Fibroblast of skin of scalp (primary cell): ENCODE measurements at places on chromosomes 12 and 14.

DNA sequence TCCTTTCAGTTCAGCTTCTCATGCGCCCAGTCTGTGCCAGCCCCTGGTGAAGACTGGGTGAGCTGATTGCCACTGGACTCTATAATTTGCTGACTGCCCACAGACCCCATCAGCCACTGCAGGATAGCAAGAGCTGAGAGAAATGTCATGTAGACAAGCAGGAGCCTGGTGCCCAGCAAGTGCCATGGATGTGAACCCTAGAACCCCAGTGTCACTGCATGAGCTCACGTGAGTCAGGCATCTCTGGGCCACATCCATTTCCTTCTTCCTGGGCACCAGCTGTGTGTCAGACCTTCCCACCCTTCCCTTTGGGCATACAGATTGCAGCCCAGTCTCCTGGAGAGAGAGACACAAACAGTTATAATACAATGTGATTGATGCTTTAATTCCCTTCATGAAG, 73.8 kb downstream of the NTF3 start:
- DNase-seq = no peak

- DNase-seq = no peak
Observed at GRCh38 chr12:102475355-102475754, 5.0 kb downstream of the IGF1 start.

DNA sequence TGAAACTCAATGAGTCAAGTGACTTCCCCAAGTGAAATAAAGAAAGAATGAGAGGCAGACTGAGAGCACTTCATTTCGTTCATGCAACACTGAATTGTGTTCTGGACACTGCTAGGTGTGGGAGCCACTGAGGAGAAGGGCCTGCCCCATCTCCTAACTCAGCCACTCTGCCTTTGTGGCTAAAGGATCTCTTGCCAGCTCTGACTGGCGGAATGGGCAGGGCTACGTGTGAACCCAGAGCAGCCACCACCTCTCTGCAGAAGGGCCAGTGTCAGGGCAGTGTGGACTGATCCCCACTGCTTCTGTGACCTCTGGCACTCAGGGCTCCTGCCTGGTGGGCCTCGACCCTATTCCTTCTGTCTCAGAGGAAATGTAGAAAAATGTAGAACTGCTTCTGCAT, 46.5 kb upstream of the GZMB start:
- no peak for DNase-seq

DNA sequence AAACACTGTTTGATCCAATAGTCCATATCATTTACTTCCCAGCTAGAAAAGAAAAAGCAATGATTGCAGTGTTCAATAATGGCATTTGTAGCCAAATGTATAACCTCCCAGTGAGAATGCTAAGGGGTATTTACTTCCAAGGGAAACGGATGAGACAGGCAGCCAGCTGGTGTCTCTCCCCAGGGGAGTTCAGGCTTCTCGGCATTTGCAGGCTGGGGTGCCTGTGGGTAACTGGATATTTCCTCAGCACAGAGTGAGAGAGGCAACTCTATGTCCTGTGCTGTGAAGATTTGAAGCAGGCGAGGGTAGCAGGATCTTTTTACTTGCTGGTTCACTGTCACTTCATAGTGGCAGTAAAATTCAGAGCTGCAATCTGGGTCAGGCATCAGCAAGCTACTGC, 1455.6 kb upstream of the TMEM132C start:
- no peak for DNase-seq

DNA sequence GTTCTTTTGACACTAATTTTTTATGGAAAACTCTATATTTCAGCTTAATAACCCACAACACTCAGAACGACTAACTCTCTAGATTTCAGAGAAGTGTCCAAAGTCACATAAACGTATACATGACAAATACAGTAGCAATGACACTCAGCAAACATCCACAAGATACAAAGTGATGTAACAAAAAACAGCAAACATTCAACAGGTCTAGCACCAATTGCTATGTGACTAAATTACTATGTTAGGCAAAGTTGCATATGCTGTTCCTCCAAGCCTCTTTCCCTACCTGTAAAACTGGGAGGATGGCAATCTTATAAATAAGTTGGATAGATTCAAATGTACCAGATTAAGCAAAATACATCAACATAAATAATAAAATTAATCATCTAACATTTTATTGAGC, 1.7 kb downstream of the RECQL start:
- DNase-seq = no peak

GRCh38 chr12:113057565-113058485, 1.3 kb downstream of the DTX1 start:
- no peak for DNase-seq

GRCh38 chr14:52640137-52640536, 55.2 kb downstream of the ERO1A start:
- DNase-seq = no peak

- no peak for DNase-seq
Observed at GRCh38 chr12:15230751-15231150, 9.5 kb upstream of the RERG start.

GRCh38 chr12:119681111-119681510, 13.2 kb downstream of the PRKAB1 start:
- no peak for DNase-seq

- no peak for DNase-seq
Observed at GRCh38 chr14:44564908-44565307, 57.8 kb upstream of the FSCB start.

GRCh38 chr12:126847005-126847629, 1419.9 kb upstream of the TMEM132C start:
- DNase-seq = no peak

DNA sequence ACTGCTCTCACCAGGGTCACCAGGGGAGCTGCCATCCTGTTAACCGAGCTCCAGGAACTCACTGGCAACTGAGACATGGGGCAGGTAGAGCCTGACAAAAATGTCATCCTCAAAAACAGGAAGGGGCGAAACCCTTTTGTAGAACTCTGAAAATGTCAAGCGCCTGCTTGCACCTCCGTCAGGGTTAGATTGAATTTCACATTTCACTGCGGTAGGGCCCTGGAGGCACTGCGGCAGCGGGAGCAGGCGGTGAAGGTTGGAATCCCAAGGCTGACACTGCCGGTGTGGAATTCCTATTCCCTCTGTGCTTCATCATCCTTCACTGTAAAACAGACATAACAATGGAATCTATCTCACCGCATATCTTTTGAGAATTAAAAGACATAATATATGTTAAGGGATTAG, 142.8 kb upstream of the TMCC3 start:
- DNase-seq = peak; percentile 81

DNA sequence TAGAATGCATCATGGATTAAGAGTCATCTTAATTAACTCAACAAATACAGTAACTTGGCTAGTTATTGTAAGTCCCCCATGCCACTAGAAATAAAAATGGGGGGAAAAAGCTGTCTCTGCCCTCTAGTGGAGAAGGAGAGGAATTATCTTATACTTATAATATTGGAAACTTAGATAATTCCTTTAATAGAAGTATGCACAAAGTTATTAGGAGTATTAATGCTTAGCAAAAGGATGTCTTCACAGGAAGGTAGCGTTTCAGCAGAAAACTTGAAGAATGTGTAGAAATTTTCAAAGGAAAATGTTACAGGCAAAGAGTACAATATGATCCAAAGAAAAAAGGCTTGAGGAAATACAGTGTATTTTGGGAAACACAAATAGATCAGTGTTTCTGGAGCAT, 19.8 kb downstream of the OR5AU1 start:
- peak; percentile 20 for DNase-seq
